HS-27A (cell line): ENCODE measurements at places on chromosomes 2 and 18.

DNA sequence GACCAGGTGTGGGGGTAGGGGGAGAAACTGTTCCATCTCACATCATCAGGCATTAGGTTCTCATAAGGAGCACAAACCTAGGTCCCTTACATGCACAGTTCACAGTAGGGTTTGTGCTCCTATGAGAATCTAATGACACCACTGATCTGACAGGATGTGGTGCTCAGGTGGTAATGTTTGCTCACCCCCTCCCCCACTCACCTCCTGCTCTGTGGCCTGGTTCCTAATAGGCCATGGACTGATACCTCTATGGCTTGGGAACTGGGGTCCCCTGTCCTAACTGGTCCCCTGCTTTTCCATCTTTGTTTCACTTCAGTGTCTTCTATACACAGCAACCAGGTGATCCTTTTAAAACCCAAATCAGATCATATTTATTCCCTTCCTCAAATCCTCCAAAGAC lies 267.8 kb downstream of the TNS1 start:
- no peak for DNase-seq

- DNase-seq = no peak
Measured at GRCh38 chr2:128406736-128407554, 88.3 kb upstream of the HS6ST1 start.

- no peak for DNase-seq
Measured at GRCh38 chr2:170568511-170568910, 146.6 kb upstream of the SP5 start.

DNA sequence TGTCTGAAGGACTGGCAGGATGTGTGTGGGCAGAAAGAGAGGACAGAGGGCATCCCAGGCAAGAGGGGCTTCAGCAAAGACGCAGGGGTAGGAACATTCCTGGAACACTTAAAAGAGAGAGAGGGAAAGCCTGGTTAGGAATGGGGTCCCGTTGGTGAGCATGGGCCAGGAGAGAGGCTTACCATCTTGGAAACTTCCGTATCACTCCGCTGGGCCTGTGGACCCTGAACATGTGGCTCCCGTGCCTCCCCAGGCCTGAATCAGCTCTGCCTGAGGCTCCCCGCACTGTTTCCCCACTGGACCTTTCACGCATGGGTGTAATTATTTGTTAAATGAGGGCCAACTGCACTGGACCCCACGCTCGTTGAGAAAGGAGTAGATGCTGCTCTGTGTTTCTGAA lies 191.1 kb upstream of the GLI2 start:
- DNase-seq = no peak
